ENCODE measurements at places on chromosomes 1 and 21. TPM values are rescaled to one million over a fixed set of nuclear protein-coding genes. Genes with fewer than 3 reads are reported as not detected.

- peak; percentile 43 for DNase-seq
- peak overlapping the region; percentile 81 for H3K4me3 ChIP-seq
- H3K27me3 ChIP-seq = peaks cover 56% of the 10 kb centered on the region
- H3K4me1 ChIP-seq = peaks cover 9% of the 10 kb centered on the region
- H3K36me3 ChIP-seq = no peaks in the 10 kb centered on the region
- H3K27ac ChIP-seq = no peak overlapping the region
These were observed 664 bp downstream of the BACE2 start for GRCh38 chr21:41168391-41169257.

DNA sequence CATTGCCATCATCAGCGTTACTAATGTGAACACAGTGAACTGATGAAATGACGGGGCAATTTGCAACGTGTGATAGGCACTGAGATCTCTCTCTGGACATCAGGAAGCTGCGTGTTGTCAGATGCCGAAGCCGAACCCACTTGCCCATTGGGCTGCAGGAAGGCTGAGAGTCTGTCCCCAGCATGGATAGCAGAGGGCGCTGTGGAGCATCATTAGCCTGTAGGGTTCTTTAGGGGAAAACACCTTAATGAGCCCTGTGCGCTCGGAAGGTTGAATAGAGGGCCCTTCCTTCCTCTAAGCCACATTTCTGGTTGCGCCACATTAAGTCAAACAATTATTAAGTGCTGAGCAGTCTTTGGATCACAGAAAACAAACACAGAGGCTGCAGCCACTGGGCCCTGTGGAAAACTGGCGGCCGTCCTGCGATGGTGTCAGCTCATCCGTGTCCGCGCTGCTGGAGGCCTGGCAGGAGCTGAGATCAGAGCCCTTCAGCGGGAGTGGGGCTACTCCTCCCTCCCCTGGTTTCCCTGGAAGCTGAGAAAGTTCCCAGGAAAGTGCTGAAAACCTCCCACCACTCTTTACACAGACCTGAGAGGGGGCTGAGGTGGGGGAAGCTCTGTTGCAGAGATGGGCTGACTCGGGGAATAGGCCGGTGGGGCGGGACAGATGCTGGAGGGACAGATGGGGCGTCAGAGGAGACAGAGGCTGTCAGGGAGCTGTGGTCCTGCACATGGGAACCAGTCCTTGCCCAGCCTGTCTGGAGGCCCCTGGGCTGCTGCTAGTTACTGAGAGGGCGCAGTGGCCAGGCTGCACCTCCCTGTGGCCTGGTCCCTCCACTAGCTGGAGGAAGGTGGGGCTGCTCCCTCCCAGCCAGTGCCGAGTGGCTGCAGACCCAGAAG lies 12.7 kb downstream of the TFF2 start:
- H3K27ac ChIP-seq = peak overlapping the region; percentile 28
- DNase-seq = peak; percentile 78
- peaks cover 8% of the 10 kb centered on the region for H3K27me3 ChIP-seq

- no peak for DNase-seq
- peaks cover 21% of the 10 kb centered on the region for H3K36me3 ChIP-seq
- peaks cover 13% of the 10 kb centered on the region for H3K27me3 ChIP-seq
- peaks cover 24% of the 10 kb centered on the region for H3K4me1 ChIP-seq
- no peak overlapping the region for H3K4me3 ChIP-seq
These were observed 99.8 kb downstream of the HUNK start for GRCh38 chr21:31972622-31973021.

- no peaks in the 10 kb centered on the region for H3K4me1 ChIP-seq
- no peak overlapping the region for H3K27ac ChIP-seq
- H3K27me3 ChIP-seq = no peaks in the 10 kb centered on the region
- no peak overlapping the region for H3K4me3 ChIP-seq
- H3K36me3 ChIP-seq = no peaks in the 10 kb centered on the region
- no peak for DNase-seq
These were observed 298.4 kb upstream of the SPAG17 start for GRCh38 chr1:118483245-118484006.

DNA sequence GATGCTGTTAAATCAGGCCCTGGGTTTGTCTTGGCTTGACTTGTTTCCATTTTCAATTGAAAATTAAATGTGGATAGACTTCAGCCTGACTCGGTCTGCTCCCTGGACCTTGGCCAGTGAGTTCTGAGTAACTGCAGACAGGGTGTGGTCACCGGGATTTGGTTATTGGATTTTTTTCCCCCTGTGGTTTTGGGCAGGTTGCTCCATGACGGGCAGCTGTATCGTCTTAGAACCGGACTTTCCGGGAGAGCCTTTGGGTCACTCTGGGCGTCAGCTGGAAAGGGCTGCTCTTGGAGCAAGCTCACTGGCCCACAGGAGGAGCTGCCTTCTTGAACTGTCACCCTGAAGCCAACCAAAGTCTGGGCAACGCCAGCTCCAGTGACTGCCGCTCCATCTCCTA lies 75.0 kb downstream of the CLIC6 start:
- DNase-seq = no peak
- H3K27ac ChIP-seq = no peak overlapping the region
- peaks cover 11% of the 10 kb centered on the region for H3K4me1 ChIP-seq
- H3K36me3 ChIP-seq = no peaks in the 10 kb centered on the region

DNA sequence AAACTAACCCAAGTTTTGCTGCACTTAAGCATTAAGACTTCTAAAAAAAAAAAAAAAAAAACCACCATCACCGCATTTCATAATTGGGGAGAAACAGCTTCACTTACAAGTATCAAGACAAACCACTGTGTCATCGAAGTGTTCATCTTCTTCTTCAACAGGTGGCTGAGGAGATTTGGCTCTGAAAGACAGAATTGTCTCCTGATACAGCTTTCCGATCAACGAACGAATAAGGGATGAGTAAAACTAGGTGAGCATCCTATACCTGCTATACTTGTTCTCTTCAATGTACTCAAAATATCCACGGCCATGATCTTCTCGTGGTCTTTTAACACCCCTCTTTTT lies 2.0 kb downstream of the HNRNPU start:
- H3K4me1 ChIP-seq = peaks cover 45% of the 10 kb centered on the region
- no peaks in the 10 kb centered on the region for H3K27me3 ChIP-seq
- peak overlapping the region; percentile 98 for H3K27ac ChIP-seq
- H3K36me3 ChIP-seq = peaks cover 46% of the 10 kb centered on the region
- peak overlapping the region; percentile 90 for H3K4me3 ChIP-seq

Gene PROX1
- not detected for total RNA-seq

Gene SLC45A1
- 0.88 TPM for total RNA-seq

Gene KIRREL1
- not detected for total RNA-seq

Gene TLR5
- total RNA-seq = 1.8 TPM

Measured in activated naive CD8-positive, alpha-beta T cell treated with anti-CD3 and anti-CD28 coated beads, Interleukin-2, amount 10 ng/mL, durations not matched to agents 7 days and 5 days (primary cell).